ENCODE measurements at places on chromosomes 11 and 22. TPM values are rescaled to one million over a fixed set of nuclear protein-coding genes. Genes with fewer than 3 reads are reported as not detected.

The RPL3 gene
- 1,636 TPM for total RNA-seq

The CCDC73 gene
- total RNA-seq, result not detected

The OR56A1 gene
- total RNA-seq, result not detected

The P2RX3 gene
- total RNA-seq, result not detected

The BRSK2 gene
- not detected for total RNA-seq

The SMTNL1 gene
- total RNA-seq, result not detected
